CD4-positive, alpha-beta T cell (primary cell): ENCODE measurements at places on chromosomes 6 and 20.

DNA sequence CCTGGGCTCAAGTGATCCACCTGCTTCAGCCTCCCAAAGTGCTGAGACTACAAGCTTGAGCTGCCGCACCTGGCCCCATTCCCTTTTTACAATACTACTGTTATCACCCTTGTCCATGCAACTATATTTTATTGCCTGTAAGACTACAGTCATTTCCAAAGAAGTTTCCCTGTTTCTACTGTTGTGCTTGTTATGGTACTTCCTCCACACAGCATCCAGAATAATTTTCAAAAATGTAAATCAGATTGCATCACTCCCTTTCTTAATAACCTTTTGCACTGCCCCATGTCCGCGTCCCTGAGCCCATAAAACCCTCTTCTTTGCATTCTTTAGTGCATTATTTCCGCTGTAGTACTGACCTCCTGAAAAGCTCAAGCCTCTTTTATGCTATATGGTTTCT lies 128.9 kb upstream of the AKIRIN2 start:
- DNase-seq = no peak

- DNase-seq = no peak
These were observed 456.4 kb downstream of the COL12A1 start for GRCh38 chr6:74749211-74750147.

GRCh38 chr6:133756078-133756695 lies 132.7 kb upstream of the TCF21 start:
- no peak for DNase-seq

GRCh38 chr6:134028438-134028837 lies 24.0 kb downstream of the SLC2A12 start:
- no peak for DNase-seq

GRCh38 chr6:134678436-134678889 lies 271.4 kb downstream of the ALDH8A1 start:
- DNase-seq = no peak

DNA sequence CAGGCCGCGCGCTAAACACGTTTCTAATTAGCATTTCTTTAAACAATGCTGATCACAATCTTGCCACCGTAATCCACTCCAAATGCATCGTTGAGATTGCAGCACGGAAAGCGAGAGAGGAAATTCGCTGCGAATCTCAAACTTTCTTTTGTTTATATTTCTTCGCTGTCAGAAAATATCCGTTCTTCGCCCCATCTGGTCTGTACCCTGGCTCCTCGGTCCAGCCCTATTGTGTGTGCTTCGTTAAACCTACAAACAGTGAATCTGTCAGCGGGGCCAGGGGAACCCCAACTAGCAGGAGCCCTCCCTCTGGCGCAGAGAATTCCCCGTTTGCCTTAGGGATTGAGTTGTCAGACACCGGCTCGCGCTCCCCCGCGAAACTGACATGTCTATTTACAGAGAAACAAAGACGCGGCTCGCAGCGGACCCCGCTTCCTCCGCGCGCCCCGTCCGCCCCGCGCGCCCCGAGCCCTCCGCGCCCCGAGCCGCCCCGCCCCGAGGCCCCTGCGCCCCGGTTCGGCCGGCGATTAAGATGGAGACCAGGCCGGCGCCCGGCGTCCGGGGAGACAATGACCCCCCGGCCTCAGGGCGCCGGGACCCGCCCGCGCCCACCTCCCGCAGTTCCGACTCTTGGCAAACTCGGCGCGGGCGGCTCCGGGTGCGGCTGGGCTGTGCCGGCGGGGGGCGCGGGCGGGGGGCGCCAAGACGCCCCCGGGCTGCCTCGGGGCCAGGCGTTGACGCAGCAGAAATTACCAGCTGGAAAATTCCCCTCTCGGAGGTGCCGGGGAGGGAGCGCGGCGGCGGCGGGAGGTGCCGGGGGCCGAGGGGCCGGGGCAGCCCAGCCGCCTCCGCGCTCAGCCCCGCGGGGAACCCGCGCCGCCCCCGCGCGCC lies 874 bp downstream of the ZBTB46 start:
- DNase-seq = no peak

- DNase-seq = no peak
These were observed 11.6 kb downstream of the HSPA12B start for GRCh38 chr20:3744037-3744436.

GRCh38 chr6:80769106-80769505 lies 662.6 kb downstream of the BCKDHB start:
- DNase-seq = no peak
